ENCODE measurements at places on chromosomes 6 and 20.

- no peak for DNase-seq
Measured at GRCh38 chr20:36544134-36545018, 3.1 kb downstream of the MYL9 start.

DNA sequence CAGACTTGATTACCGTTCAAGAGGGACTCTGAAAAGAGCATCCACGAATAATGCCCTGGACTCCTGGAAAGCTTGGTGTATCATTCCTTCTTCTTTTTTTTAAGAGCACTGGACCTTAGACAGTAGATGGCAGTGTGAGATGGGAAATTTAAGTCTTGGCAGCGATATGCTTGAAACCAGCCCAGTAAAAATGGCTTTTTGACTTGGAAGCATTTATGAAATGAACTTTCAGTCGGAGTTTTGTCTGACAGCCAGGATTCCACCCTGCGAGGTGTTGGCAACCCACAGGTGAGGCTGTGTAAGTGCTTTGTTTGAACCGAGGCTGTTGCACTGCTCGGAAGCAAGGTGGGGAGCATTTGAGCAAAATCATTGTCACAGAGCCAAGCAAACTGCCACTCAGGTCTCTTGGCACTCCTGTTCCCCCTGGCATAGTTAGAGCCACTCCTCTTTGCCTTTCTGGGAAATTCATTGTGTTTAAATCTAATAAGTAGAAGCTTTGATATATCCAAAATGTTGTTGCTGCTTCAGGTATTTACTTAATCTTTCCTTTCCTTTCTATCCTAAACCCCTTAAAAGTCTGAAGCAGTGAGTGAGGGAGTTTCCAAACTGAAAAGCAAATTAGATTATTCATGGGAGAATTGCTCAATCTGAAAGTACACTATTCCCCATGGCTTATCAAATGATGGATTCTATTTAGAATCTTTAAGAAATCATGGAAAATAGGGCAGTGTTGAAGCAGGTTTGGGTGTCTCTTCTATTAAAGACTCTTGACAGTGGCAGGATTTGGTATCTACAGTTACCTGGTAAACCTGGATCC, 272.8 kb upstream of the SLC35B3 start:
- DNase-seq = no peak

DNA sequence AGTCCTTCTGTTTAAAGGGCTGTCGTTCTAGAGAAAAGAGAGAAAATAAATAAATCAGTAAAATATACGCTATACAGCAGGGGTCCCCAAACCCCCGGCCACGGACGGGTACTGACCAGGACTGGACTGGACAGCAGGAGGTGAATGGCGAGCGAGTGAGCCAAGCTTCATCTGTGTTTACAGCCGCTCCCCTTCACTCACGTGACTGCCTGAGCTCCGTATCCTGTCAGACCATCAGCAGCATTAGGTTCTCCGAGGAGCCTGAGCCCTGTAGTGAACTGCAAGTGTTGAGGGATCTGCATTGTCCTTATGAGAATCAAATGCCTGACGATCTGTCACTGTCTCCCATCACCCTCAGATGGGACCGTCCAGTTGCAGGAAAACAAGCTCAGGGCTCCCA, 76.5 kb downstream of the ZNF217 start:
- DNase-seq = no peak

- no peak for DNase-seq
Measured at GRCh38 chr6:3210024-3210610, 17.3 kb downstream of the TUBB2B start.

DNA sequence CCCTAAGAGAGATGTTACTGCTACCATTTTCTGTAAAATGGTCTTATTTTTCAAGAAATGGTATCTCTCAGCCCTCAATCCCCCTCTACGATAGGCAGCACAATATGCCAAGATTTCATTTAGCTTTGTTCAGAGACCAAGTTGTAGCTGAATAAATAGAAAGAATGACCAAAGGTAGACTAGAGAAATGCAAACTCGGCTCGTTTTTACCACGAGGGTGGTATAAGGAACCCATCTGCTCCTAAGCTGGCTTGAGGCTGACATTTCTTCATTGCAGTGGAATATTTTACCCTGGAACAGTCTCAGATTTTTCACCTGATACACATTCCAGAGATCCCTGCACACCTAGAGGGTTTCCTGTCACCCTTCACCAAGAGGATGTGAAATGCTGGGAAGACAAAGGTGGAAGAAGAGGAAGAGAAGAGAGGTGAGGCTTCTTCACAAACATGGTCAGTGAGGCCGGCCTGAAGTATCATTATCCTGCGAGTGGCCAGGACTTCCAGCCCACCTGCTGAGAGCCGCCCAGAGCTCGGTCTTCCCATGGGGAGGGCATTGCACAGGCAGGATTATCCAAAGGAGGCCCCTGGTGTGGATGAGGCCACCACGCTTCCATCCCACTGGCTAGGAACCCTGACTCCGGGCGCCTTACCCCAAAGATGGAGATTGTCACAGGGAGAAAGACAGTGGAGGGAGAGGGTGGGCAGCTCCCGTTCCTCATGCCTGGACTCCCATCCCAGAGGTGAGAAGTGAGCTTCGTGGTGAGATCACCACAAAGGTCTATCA, 57.1 kb upstream of the AFDN start:
- DNase-seq = no peak

- peak; percentile 83 for DNase-seq
Measured at GRCh38 chr6:151390851-151391470, 398 bp downstream of the ZBTB2 start.

- no peak for DNase-seq
Measured at GRCh38 chr6:84017709-84018452, 15.7 kb upstream of the MRAP2 start.

- no peak for DNase-seq
Measured at GRCh38 chr6:25280344-25281074, 1.3 kb downstream of the CARMIL1 start.

- no peak for DNase-seq
Measured at GRCh38 chr6:29709188-29709587, 14.0 kb upstream of the HLA-F start.

DNA sequence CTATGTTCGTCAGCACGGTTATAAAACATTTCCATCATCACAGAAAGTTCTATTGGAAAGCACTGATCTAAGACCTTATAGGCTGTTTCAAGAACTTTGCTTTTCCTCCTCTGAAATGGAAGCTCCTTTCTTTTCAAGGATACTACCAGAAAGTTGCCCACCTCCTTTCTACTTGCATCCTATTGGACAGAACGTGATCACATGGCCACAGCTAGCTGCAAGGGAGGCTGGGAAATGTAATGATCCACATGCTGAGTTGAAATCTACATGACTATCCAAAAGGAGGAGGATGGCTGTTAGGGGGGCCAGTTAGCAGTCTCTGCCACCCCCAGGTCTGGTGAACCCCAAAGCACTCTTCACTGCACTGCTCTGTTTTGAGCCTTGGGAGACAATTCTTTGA, 3.3 kb downstream of the SFTA2 start:
- DNase-seq = no peak

DNA sequence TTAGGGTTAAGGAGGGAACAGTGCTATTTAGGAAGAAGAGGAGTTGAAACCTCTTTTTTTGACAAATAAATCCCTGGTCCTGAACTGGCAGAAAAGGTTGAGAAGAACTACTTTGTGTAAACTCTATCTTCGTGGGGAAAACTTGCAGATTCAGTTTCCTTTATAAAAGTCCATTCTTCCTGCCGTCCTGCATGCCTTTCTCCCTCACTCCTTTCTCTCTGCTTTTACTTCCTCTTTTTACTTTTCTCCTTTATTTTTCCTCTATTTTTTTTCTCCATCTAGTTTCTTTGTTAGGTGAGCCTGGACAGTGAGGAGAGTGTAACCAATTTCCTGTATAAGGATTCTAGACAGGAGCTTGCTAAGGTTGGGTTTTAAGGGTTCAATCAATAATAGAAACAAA, 52.7 kb downstream of the TPBG start:
- no peak for DNase-seq

- no peak for DNase-seq
Measured at GRCh38 chr6:103215847-103216246, 1643.9 kb downstream of the HACE1 start.

- no peak for DNase-seq
Measured at GRCh38 chr6:145003145-145003544, 718.0 kb downstream of the UTRN start.

DNA sequence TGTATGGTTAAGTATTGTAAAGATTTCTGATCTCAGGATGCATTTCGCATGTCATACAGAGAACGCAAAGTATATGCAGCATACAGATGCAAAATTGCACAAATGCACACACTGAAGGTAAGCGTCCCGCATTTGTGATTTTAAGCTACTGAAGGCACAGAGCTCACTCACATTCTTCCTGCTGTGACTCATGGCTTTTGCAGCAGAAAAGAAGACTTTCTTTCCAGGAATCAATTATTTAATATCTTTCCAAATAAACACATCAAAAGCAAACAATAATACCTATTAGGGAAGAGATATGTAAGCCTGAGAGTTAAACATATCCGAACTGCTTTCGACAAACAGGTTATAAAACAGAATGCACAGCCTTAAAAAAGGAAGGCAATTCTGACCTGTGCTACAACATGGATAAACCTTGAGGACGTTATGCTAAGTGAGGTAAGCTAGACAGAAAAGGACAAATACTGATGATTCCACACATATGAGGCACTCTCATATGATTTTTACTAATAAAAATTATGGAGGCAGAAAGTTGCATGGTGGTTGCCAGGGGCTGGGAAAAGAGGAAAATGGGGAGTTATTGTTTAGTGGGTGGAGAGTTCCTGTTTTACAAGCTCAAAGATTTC, 109.0 kb downstream of the TFAP2A start:
- DNase-seq = no peak

DNA sequence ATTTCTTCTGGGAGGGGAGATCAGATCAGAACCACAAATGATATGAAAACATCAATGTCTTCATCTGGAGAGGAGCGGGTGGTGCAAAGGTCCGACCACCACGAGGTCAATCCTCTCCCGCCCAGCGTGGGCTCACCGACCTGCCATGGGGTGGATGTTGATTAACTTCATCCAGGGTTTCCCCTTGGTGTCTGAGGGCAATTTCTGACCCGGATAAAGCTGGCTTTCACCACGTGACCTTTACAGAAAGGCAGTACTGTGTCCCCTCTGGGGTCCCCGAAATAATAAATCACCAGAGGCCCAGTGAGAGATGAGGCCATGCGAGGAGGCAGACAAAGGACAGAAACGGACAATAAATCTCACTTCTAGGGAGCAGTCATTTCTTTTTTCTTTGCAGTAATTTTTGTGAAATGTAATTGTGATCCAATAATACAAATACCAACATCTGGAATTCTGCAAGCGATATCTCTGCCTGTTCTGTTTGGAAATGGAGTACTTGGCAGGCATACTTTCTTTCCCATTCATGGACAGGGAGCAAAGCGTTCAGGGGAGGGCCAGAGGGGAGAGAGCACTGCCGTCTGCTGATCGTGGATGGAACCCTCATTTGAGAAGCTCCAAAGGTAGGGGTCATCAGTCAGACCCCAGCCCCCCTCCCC, 55.1 kb upstream of the APCDD1L start:
- no peak for DNase-seq

DNA sequence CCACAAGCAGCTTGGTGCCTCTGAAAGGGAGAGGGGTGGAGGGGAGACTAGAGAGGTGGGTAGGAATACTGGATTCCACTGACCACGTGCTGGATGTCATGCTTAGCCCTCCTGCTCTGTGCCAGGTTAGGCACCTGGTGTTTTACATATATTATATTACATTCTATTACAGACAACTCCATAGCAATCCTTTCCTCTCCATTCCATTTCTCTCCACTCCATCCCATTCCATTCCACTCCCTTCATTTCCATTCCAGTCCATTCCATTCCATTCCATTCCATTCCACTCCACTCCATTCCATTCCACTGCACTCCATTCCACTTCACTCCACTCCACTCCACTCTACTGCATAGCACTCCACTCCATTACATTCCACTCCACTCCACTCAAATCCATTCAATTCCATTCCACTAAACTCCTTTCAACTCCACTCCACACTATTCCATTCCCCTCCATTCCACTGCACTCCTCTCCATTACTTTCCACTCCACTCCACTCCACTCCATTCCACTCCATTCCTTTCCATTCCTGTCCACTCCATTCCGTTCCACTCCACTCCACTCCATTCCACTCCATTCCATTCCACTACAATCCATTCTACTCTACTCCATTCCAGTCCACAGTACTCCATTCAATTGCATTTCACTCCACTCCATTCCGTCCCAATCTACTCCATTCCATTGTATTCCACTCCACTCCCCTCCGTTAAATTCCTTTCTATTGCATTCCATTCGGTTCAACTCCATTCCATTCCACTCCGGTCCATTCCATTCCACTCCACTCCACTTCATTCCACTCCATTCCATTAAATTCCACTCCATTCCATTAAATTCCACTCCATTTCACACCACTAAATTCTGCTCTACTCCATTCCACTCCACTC, 27.2 kb upstream of the DEFB125 start:
- no peak for DNase-seq

DNA sequence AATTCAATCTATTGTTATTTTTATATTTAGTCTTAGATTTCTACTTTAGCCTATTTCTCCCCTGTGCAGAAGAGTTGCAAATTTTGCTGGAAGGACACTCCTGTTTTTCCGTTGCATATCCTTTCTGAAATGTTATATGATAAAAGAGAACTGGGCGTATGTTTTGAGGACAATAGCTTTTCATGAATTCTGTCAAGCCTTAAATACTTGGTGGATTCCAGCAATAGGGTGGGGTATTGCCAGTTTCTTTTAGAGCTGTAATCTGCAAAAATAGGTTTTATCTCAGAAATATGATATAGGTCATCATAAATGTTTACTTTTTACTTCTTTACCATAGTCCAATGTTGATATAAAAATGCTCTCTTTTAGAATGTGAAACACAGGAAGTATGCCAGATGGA, 42.0 kb downstream of the VTA1 start:
- no peak for DNase-seq

DNA sequence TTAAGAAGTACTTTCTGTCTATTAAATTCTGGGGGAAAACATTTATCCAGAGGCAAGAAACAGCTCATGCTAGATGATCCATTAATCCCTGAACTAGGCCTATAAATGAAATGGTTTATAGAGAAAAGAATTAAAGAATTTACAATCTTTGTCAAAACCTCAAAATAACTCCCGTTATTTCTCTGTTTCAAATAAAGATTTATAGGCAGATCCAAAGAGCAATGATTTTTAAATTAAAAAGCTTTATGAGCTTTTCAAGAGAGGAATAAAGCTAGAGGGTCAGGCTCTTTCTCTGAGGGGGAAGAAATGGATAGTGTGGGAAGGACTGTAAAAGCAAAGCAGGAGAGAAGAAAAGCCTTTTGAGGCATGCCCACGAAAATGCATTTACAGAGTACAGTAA, 82.5 kb upstream of the OGFRL1 start:
- DNase-seq = no peak

DNA sequence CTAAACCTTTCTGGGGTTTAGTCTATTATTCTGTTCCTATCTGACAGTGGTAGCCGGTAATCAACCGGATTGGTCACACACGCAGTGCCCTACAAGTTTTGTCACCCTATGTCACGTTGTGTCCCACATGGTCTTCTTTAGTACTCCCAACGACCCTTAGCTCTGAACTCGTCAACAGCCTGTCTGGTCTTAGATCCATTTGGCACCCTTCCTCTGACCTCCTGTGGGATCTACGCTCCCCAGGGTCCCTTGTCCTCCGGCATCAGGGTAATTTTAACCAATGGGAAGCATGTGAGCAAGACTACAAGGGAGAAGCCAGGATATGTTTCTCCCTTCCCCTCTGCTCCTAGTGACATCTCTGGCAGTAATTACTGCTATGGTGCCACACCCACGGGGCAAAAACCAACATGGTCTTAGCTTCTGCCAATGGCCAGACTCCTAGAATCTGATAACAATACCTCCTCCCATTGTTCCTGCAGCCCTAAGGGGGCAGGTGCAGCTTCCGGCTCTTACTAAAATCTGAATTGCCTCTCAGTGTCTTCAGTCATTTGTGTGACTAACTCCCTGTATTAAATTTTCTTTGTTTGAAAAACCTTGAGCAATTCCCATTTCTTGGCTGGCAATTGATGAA, 56.6 kb downstream of the MAFB start:
- DNase-seq = no peak

Measured in T-helper 9 cell (primary cell).